HAP-1 (cell line): ENCODE measurements at places on chromosomes 3 and 15.

GRCh38 chr3:150509780-150510179, 36.5 kb downstream of the SERP1 start:
- DNase-seq = no peak

DNA sequence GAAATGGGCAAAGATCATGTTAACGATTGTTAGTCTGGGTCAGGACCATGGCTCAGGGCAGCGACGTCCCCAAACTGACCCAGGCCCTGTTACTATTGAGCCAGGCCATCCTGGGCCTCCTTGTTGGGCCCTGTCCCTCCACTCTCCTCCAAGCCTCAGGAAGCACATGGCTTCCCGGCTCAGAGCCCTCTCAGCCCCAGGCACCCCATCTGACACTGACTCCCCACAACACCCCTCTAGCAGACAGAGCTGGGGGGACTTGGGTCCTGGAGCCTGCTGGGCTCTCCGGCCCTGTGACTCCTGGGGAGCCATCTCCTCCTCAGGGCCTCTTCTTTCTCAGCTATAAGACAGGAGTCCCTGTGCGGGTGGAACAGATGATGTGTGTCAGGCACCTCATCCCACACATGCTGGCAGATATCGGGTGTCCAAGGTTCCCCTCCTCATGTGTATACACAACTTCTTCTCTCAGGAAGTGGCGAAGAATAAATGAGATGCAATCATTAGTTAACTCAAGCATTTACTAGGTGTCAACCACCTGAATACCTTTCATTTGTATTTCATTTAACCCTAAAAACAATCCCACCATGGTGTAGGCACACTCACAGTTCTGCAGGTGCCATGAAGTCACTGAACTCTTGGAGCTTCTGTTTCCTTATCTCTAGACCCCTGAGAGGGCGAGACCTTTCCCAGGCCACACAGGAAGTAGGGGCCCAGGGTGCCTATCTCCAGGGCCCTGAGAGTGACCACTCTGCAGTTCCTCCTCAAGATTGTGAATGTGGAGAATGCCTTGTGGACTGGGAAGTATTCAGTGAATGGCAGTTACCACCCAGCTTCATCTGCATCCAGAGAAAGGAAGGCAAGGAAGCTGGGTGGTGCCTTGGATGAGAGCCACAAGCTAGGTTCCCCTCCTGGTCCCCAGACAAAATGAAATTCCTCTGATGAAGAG, 282.5 kb upstream of the TLE3 start:
- DNase-seq = peak; percentile 4

- no peak for DNase-seq
Observed at GRCh38 chr3:50201573-50202315, 3.3 kb upstream of the SLC38A3 start.

- DNase-seq = no peak
Observed at GRCh38 chr3:37952564-37952963, 38.0 kb upstream of the VILL start.

GRCh38 chr3:48387634-48388033, 15.6 kb downstream of the FBXW12 start:
- no peak for DNase-seq

GRCh38 chr3:90091549-90091948, 984.1 kb downstream of the EPHA3 start:
- peak; percentile 68 for DNase-seq

- DNase-seq = no peak
Observed at GRCh38 chr3:18111796-18112232, 313.3 kb downstream of the SATB1 start.

GRCh38 chr3:123053107-123053506, 13.7 kb upstream of the PDIA5 start:
- no peak for DNase-seq

DNA sequence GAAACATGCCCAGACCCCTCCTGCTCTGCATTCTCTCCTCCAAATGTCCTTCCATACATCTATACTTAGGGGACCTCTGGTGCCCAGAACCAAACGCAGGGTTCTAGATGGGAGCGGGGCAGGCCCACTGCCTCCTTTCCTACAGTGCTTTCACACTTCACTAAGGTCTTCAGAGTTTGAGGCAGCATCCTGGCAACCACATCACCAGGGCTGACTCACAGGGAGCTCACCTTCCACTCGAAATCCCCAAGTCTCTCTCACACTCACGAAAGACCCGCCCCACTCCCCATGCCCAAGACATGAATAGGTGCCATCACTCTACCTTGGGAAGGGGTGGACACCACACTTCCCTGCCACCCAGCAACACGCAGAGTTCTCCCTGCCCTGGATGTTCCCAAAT, 18.9 kb downstream of the HOMER2 start:
- no peak for DNase-seq

DNA sequence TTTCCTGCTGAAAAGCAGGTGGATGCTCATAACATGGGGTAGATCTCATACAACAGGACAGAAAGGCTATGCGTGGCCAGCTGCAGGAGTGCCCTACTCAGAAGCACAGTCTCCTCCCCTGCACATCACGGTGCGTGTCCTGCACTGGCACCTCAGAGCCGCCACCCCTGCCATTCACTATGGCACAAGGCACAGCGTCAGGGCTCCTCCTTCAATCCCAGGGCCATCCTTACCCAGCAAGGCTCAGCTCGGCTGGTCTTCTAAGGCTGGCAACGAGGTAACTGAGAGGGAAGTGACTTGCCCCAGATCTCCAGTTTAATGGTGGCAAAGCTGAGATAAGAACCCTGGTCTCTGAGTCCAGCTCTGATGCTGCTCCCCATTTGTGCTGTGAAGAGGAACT, 97.1 kb downstream of the CPN2 start:
- DNase-seq = no peak

DNA sequence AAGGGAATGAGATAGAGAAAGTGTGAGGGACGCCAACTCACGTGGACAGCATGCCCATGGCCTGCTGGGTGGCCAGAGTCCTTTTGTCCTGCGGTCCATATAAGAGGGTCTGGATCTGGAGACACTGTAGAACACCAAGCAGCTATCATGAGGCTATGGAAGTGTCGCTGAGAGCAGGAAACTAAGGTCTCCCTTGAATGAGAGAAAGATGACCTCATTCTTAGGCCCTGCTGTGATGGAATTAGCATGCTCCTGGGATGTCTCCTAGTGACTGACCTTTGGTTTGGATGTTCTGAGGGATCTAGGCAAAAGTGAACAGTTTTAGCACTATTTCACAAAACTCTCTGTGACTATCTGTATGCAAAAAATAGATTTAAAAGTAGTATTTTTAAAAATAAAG, 34.4 kb downstream of the SYNM start:
- no peak for DNase-seq

DNA sequence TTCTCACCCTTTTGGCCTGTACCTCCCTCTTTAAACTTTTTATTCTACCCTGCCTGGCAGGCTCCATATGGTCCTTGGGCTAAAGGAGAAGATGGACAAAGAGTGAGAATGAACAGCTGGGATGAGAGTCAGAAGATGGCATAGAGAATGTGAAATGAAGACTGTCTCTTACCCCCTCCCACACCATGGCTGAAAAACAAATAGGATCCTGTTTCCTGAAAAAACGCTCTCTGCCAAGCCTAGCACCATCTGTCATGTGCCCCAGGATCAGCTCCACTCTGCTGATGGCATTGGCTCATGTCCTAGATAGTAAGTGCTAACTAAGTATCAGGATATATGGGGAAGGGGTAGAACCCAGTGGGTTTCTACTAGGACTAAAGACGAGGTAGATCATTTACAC, 238.6 kb downstream of the MEX3B start:
- no peak for DNase-seq

DNA sequence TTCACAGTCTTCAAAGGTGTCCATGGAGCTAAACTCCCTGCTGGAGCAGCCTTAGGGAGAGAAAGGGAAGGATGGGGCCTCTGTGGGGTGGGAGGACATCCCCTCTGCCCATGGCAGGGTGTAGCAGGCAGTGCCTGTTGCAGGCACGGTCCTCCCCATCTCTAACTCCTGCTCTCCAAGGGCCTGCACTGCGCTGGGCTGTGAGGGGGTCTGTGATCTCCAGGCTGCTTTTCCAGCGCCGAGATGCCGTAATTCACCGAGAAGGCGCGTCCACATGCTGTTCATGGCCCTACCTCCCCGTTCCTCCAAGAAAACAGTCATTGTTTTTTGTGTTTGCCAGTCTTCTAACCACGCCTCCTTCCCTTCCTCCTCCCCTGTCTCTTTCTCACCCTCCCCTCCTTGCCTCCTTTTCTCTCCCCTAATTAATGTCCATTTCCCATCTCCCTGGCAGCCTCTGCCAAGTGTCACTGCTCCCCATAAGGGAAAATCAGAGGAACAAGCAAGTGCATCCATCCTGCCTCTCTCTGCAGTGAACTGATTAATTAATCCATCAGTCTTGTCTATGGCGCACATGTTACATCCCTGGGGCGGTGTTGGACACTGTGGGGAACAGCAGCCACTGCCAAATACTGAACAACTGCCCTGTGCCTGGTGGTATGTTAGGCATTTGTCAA, 17.7 kb upstream of the LAMP3 start:
- DNase-seq = no peak
